Diencephalon (tissue), 1 donor: ENCODE measurements at places on chromosomes 13 and 19. TPM values are rescaled to one million over a fixed set of nuclear protein-coding genes. Genes with fewer than 3 reads are reported as not detected.

Gene ZNF441
- total RNA-seq = 35.8 TPM

Gene CERS1
- 48.9 TPM for total RNA-seq

Gene ZNF546
- total RNA-seq = 16.1 TPM

Gene ATG4D
- total RNA-seq = 15.9 TPM

Gene SOX1
- 14.1 TPM for total RNA-seq

Gene FAM216B
- total RNA-seq = 17.8 TPM

Gene LGALS14
- total RNA-seq = 1.4 TPM
